ENCODE measurements at places on chromosomes 2 and 18.

- no peak for DNase-seq
These were observed 103.8 kb downstream of the RNF144A start for GRCh38 chr2:7020939-7021470.

DNA sequence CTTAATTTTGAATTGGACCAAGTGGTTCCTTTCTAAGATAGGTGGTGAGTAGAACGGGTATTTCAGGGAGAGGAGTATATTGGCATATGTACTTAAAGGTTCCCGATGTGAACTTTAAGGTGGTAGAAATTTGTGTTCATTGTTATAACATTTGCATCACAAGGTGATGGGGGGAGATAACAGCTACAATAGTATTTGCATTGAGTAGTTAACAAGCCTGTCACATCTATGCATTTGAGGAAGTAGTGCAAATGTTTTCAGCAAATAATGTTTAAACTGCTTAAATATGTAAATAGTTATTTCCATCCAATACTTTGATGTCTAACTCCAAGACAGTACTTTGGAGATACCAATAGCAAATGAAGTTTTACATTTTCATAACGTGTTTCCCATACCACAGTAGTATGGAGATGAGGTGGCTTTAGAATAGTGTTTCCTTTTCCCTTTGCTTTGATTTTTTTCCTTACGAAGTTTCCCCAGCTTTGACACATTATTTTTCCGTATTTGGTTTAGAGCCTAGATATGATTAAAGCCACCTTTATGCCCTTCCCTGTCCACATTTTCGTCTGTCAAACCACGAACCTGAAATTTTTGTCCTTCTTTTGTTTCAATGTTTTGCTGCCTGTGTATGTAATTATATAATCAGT is 46.6 kb downstream of the VAPA start:
- DNase-seq: no peak

DNA sequence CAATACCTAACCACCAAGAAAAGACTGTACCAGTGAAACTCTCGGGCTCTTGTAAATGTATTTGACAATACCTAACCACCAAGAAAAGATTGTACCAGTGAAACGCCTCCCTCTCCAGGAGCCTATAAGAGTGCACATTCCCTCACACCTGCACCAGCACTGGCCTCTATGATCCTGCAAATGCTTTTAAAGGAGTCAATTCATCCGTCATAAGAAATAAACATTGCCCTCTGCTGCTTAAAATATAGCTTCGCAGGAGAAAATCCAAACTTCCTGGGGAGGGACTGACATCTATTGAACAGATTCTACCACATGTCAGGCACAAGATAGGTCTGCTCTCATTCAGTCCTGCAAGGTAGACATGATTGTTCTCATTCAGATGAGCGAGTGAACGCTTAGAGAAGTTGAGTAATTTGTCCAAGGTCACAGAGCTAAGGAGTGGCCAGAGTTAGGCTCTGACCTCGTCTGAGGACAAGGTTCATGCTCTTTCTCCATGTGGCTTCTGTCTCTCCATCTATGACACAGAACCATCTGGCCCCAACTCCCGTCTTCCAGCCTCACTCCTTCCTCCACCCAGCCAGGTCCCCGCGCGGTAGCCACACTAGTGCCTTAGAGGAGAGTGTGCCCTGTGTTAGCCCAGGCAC is 38.7 kb downstream of the MCFD2 start:
- DNase-seq: peak; percentile 61

GRCh38 chr2:36455788-36456187 is 100.2 kb downstream of the CRIM1 start:
- DNase-seq: no peak

DNA sequence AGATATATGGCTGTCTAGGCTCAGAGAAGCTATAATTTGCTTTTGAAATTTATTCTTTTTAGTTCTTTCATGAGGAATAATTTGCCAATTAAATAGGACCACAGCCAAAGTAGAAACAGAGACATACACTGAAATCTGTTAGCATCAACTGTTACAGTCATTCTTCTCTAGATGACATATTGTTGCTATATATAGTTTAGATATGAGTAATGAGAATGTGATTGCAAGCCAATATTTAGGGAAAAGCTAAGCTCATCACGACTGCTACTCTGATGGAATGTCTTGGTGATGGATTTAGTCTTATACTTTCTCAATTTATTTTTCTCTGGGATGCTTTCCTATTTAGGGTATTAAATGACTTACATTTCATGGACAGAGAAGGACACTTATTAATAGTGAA is 259.1 kb downstream of the LNPK start:
- no peak for DNase-seq

GRCh38 chr2:221883976-221884375 is 311.9 kb upstream of the EPHA4 start:
- DNase-seq: no peak

DNA sequence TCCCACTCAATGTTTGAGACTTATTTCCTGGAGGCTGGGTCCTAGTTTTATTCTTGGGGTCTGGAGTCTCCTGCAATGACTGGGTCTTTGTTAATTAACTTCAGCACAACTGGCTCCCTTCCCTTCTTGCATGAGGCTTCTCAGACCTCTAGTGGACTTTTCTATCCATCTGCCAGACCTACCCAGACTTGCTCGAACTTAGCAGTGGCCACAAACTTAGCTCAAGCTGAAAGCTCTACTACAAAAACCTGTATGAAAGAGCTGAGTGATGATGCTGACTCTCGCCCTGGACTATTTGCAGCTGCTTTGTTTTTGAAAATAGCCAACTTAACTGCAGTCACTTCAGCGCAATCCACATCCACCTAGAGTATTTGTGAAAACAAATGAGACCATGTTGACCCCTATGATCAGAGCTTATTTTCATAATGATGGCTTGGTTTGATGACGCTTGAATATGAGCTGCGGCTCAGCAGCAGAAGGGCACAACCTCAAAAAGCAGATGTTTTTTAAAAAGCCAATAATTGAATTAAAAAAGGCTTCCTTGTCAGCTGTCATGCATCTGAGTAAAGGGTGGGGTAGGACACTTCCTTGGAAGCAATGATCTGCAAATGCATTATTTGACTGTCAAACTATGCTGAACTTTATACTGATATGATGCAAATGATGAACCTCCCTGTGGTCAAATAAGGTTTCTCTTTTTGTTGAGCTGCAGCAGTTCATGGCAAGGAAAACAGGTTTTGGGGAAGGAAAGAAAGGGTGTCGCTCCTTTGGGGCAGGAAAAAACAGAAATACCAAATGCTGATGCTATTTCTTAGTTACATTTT is 10.6 kb upstream of the ANXA4 start:
- no peak for DNase-seq

DNA sequence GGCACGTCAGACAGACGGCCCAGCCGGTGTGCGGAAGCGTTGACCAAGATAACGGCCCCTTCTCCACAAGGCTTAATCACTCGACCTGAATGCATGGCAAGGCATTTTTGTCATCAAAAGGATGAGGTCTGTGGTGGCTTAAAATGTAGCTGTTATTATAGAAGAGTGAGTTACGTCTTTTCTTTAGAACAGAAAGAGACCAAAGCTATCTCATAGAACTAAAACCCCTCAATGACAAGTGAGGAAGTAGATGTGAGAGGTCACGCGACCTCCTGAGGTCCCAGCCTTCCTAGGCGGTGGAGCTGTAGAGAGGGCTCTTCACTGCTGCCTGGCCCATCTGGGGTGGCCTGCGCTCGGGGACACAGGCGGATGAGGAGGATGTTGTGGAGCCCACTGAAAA is 75.7 kb downstream of the LDLRAD4 start:
- no peak for DNase-seq
